ENCODE measurements at places on chromosomes 11 and 22. TPM values are rescaled to one million over a fixed set of nuclear protein-coding genes. Genes with fewer than 3 reads are reported as not detected.

- H3K27ac ChIP-seq = no peak overlapping the region
- H3K27me3 ChIP-seq = peaks cover 13% of the 10 kb centered on the region
- DNase-seq = peak; percentile 27
- H3K4me3 ChIP-seq = no peak overlapping the region
- peaks cover 2% of the 10 kb centered on the region for H3K4me1 ChIP-seq
These were observed 2.3 kb downstream of the KRTAP5-11 start for GRCh38 chr11:71580057-71581003.

- DNase-seq = no peak
- no peak overlapping the region for H3K4me3 ChIP-seq
- H3K4me1 ChIP-seq = peaks cover 7% of the 10 kb centered on the region
- no peak overlapping the region for H3K27ac ChIP-seq
- H3K36me3 ChIP-seq = no peaks in the 10 kb centered on the region
These were observed 4.5 kb downstream of the WNT11 start for GRCh38 chr11:76201672-76202412.

DNA sequence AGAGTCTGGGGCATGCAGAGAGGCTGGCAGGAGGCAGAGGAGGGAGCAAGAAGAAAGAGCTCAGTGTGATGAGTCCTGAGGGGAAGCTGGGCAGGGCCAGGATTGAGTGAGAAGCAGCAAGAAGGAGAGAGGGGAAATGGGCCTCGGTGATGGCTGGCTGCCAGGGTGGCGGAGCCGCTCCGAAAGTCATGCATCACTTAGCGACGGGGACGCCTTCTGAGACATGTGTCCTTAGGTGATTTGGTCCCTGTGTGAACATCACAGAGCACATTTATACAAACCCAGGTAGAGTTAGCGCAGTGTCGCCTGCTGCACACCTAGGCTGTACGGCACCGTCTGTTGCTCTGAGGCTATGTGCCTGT, 15.1 kb downstream of the TBC1D22A start:
- H3K4me3 ChIP-seq = peak overlapping the region; percentile 23
- H3K4me1 ChIP-seq = peaks cover 55% of the 10 kb centered on the region
- H3K36me3 ChIP-seq = peaks cover 18% of the 10 kb centered on the region
- no peak for DNase-seq
- H3K27ac ChIP-seq = peak overlapping the region; percentile 88

DNA sequence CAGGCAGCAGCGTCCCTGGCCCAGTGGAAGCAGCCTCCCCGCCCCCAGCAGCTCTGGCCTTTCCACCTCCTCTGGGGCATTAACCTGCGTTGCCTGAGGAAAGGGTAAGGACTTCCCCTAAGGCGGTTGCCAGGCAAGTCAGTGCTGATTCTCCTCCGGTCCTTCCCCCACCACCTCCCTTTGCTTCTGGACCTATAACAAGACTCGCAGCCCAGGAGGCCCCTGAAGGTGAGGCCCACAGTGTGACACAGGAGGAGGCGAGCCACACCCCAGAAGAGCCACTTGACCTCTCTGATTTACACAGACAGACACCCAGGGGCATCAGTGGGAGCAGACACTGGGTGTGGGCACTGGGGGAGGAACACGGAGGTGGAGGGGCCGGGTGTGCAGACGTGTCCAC, 35.4 kb downstream of the ASCL2 start:
- H3K4me1 ChIP-seq = no peaks in the 10 kb centered on the region
- H3K27me3 ChIP-seq = peaks cover 28% of the 10 kb centered on the region
- no peak overlapping the region for H3K4me3 ChIP-seq

DNA sequence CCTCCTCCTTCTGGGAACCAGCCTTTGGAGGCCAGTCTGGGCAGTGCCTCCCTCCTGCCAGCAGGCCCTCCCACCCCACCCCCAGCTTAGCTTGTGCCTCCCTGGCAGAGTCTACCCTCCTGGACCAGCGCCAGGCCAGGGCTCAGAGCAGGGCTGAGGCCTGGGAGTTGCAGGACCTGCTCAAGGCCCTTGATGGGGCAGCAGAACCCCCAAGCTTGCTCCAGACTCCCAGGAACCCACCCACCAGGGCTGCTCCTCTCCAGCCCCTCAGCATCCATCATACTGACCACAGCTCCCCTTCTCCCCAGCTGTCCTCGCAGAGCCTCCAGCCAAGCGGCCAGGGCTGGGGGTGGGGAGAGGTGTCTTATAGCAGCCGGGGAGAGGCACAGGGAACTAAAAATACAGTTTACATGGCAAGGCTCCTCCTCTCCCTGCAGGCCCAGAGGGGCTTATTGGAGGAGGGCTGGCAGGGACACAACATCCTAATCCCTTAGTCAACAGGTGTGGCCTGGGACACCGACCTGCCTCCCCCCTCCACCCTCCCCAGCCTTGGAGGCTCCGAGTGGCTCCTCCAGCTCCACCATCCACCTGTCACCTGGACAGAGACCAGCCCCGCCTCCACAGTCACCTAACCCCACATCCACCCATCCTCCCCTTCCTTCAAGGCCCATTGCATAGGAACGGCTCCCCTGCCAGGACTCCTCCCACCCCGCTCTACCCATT, 5.2 kb upstream of the MB start:
- H3K4me3 ChIP-seq = no peak overlapping the region
- peaks cover 6% of the 10 kb centered on the region for H3K27me3 ChIP-seq
- no peak overlapping the region for H3K27ac ChIP-seq
- no peaks in the 10 kb centered on the region for H3K36me3 ChIP-seq
- H3K4me1 ChIP-seq = peaks cover 8% of the 10 kb centered on the region
- no peak for DNase-seq

DNA sequence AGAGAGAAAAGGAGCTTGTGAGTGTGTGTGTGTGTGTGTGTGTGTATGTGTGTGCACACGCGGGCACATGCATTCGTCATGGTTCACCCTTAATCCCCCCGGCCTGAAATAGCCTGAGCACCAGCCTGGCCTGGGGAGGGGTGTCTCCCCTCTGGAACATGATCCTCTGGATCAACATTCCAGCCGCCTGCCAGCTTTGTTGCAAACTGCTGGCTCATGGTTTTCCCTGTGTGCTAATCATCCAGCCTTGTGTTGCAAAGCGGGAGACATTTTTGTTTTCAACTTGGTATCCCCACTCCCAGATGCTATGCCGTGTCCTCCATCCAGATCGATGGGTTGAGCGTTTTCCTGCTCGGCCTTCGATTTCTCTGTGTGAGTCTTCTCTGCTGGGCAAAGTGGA, 94.3 kb downstream of the FEZ1 start:
- no peak for DNase-seq
- H3K27me3 ChIP-seq = peaks cover 32% of the 10 kb centered on the region
- H3K4me3 ChIP-seq = no peak overlapping the region
- no peak overlapping the region for H3K27ac ChIP-seq
- no peaks in the 10 kb centered on the region for H3K36me3 ChIP-seq

DNA sequence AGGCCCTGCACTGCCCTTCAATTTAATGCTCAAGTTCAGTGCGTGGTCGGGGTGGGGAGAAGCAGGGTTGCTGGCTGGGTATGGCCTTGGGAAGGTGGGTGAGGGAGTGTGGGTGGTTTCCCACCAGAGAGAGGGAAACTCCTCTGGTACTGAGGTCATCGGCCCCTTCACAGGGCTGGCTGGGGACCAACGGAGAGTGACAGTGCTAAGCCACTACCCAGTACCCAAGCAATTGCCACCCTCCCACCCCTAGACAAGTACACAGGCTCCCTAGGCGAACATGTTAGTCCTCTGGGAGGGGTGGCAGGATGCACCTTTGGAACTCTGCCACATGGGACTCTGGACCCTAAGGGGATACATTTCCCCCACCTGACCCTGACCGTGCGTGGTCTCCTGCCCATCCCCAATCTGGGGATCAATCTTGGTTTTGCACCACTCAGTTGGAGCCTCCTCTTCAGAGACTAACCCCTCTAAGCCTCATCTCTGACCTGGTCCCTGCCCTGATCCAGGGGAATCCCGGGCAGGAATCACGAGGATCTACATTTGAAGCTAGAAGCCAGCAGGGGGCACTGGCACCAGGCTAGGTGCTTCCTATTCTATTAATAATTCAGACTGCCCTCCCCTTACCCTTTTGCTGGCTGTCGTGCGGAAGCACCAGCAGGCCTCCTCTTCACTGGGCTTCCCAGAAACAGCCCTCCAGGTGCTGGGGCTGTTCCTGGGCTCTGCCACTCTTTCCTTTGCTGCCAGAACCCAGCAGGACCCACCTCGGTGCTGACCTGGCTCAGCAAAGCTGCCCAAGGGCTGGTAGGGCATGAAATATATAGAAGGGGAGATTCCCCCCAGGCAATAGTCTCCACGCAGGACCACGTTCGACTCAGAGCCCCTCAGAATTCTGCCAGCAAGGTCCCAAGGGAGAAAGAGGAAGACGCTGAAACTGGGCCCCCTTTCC, 377.7 kb downstream of the TENM4 start:
- no peak for DNase-seq
- H3K27ac ChIP-seq = no peak overlapping the region
- H3K27me3 ChIP-seq = no peaks in the 10 kb centered on the region
- H3K4me3 ChIP-seq = no peak overlapping the region

GRCh38 chr11:101741479-101742175, 157.8 kb upstream of the TRPC6 start:
- no peak overlapping the region for H3K4me3 ChIP-seq
- no peaks in the 10 kb centered on the region for H3K27me3 ChIP-seq
- H3K4me1 ChIP-seq = no peaks in the 10 kb centered on the region
- H3K27ac ChIP-seq = no peak overlapping the region
- DNase-seq = no peak

GRCh38 chr11:111634981-111635705, 32.9 kb downstream of the SIK2 start:
- no peak overlapping the region for H3K4me3 ChIP-seq
- peaks cover 7% of the 10 kb centered on the region for H3K36me3 ChIP-seq
- no peak overlapping the region for H3K27ac ChIP-seq
- H3K4me1 ChIP-seq = peaks cover 27% of the 10 kb centered on the region
- H3K27me3 ChIP-seq = no peaks in the 10 kb centered on the region

GRCh38 chr22:43300891-43301676, 42.1 kb downstream of the SCUBE1 start:
- no peaks in the 10 kb centered on the region for H3K36me3 ChIP-seq
- H3K4me1 ChIP-seq = no peaks in the 10 kb centered on the region
- DNase-seq = no peak
- no peaks in the 10 kb centered on the region for H3K27me3 ChIP-seq
- H3K4me3 ChIP-seq = no peak overlapping the region
- no peak overlapping the region for H3K27ac ChIP-seq

- no peak overlapping the region for H3K4me3 ChIP-seq
- no peaks in the 10 kb centered on the region for H3K4me1 ChIP-seq
- H3K36me3 ChIP-seq = no peaks in the 10 kb centered on the region
- no peaks in the 10 kb centered on the region for H3K27me3 ChIP-seq
- H3K27ac ChIP-seq = no peak overlapping the region
These were observed 108.4 kb downstream of the SHANK2 start for GRCh38 chr11:71144010-71144409.

GRCh38 chr22:28581016-28581415, 98.6 kb downstream of the TTC28 start:
- no peak for DNase-seq
- no peaks in the 10 kb centered on the region for H3K4me1 ChIP-seq
- H3K36me3 ChIP-seq = no peaks in the 10 kb centered on the region
- no peak overlapping the region for H3K27ac ChIP-seq

DNA sequence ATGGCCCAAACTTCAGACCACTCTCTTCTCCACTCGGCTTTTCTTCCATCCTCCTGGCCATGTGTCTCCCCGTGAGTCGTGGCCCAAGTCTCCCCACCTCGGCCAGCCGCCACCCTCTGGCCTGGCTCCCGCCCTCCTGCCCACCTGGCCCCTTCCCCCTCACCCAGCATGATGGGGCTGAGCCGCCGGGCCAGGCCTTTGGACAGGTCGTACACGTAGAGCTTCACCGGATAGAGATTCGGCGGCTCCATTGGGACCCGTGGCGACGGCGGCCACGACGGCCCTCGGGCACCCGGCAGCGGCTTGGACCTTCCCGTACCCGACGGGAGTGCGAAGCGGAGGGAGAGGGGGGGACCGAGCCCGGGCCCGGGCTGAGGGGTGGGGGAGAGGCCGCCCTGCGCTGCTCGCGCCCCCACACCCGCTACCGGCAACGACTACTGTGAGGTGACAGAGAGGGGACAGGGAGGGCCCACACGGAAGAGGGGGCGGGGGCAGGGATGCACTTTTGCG, at the start of gene DESI1:
TSS of gene DESI1 (minus strand) at position 455 of the 510 bp plus-strand sequence. CDS start at position 251, 204 bp downstream.
- H3K36me3 ChIP-seq = peaks cover 25% of the 10 kb centered on the region
- H3K4me1 ChIP-seq = peaks cover 41% of the 10 kb centered on the region
- no peaks in the 10 kb centered on the region for H3K27me3 ChIP-seq

DNA sequence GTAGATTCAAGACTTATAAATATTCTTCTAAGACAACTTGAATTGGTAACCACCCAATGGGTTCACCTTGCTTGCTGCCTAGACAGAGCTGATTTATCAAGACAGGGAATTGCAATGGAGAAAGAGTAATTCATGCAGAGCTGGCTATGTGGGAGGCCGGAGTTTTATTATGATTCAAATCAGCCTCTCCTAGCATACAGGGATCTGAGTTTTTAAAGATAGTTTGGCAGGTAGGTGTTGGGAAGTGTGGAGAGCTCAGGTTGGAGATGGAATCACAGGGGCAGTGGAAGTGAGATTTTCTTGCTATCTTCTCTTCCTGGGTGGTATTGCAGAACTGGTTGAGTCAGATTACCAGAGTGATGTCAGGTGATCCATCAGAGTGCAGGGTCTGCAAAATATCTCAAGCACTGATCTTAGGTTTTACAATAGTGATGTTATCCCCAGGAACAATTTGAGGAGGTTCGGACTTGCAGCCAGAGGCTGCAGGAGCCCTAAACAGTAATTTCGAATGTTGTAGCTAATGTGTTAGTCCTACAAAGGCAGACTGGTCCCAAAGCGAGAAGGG, 1448.6 kb upstream of the RAG2 start:
- H3K27me3 ChIP-seq = no peaks in the 10 kb centered on the region
- no peaks in the 10 kb centered on the region for H3K36me3 ChIP-seq
- no peaks in the 10 kb centered on the region for H3K4me1 ChIP-seq
- no peak overlapping the region for H3K4me3 ChIP-seq
- no peak overlapping the region for H3K27ac ChIP-seq

DNA sequence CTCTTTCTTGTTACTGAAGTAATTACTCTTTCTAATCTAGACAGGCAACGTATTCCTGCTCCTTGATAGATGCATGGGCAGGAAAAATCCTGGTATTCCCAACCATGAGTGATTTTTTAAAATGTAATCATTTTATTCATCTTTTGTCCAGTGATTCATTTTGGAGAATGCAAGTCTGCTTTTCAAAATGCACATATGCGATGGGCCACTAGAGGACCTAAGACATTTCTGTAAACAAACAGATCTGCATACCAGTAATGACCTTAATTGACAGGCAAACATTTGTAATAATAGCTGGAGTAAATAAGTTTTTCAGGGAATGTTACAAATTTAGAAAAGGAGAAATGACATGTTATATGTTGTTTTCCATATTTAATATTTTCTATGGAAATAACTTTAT, 1167.6 kb downstream of the JRKL start:
- H3K4me3 ChIP-seq = no peak overlapping the region
- H3K36me3 ChIP-seq = no peaks in the 10 kb centered on the region
- no peaks in the 10 kb centered on the region for H3K27me3 ChIP-seq
- DNase-seq = no peak

SYT13 gene
- total RNA-seq = not detected

NPAT gene
- total RNA-seq = 74.6 TPM

OR8A1 gene
- total RNA-seq = not detected

TNNI2 gene
- not detected for total RNA-seq

CCDC116 gene
- total RNA-seq = 0.97 TPM

NPTXR gene
- 1.1 TPM for total RNA-seq

NRIP3 gene
- total RNA-seq = 0.75 TPM

Data from activated CD4-positive, alpha-beta T cell treated with anti-CD3 and anti-CD28 coated beads, Interleukin-2, amount 10 ng/mL, durations not matched to agents 7 days and 5 days (primary cell).